ENCODE measurements at places on chromosomes 2 and 18.

DNA sequence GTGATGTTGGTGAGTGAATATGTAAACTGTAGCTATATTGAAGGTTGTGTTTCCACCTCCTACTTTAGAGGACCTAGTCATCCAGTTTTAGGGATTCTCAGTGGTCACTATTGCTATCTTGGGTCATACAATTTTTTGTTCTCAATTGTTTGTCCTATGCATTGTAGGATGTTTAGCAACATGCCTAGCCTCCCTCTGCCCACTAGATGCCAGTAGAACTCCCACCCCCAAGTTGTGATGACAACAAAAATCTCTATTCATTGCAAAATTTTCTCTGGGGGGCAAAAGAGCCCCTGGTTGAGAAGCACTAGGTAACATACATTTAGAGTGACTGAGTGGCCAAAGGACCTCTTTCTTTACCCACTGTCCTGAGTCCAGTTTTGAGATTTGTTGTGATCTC, 87.3 kb downstream of the LRRTM4 start:
- DNase-seq: no peak

DNA sequence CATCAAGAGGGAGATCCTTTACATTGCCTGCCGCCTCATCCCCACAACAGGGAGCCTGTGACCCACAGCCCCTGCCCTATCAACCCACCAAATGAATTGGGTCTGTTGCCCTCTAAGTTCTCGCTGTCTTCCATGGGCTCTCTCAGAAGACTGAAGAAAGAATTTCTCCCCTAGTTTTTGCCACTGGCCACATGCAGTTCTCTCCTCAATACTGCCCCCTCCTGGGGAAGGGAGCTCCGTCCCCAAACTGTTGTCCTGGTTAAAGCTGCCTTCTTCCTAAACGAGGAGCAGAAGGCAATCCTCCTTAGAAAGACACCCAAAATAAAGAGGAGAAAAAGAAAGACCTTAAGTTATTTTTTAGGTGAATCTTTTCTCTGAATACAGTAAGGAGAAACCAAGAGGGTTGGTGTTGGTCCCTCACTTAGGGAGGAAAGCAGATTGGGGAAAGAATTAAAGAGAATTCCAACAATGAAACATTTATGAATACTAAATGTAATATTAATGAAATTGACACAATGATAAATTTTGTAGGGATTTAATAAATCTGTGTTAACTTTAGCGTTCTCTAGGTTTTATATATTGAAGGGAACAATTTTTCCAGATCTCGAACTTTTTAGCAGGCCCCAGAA, 31.1 kb upstream of the SATB2 start:
- DNase-seq: peak; percentile 40

DNA sequence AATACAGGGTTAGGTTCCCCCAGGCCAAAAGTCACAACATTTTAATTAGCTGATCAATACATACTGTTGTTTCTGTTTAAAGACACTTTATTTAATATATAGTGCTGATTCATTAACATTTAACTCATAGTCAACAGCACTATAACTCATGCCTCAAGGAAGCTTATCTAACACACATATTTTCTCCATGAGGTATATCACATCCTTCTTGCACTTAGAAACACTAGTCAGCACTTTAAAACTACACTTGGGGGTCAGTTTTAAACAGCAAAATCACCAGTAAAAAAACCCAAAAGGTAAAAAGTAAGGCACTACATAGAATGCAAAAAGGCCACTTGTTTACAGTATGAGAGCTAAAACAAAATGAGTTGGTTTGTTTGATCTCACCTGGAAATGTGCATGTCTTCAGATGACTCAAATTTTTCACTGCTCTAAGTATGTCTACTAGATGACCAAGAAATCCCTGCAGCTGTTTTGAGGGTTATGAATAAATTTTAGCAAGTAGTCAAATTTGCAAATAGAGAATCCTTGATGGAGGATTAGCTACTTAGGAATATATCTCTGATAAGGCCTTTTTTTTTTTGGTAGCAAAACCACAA, 54.1 kb upstream of the EPB41L5 start:
- no peak for DNase-seq

GRCh38 chr2:85921659-85922058, 32.9 kb upstream of the ST3GAL5 start:
- DNase-seq: no peak

DNA sequence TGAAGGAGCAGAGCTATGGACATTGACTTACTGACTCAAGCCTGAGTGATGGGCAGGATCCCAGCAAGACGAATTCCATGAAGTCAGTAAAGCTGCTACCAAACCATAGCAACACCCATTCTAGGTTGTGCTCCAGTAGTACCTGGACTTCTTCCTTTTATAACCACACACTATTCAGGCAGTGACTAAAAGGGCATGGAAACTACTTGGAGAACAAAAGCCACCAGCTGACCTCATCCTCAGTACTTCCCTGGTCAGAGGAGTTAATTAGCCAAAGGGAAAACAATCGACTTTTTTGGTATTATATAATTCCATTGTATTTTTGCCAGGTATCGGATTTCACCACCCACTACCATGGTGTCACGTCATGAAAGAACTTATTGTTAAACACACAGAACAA, 237.1 kb downstream of the TTC32 start:
- no peak for DNase-seq

- DNase-seq: no peak
Measured at GRCh38 chr2:120396013-120396860, 50.3 kb downstream of the INHBB start.

- no peak for DNase-seq
Measured at GRCh38 chr2:203451011-203451410, 84.1 kb downstream of the RAPH1 start.
